ENCODE measurements at places on chromosomes 3 and 15. TPM values are rescaled to one million over a fixed set of nuclear protein-coding genes. Genes with fewer than 3 reads are reported as not detected.

Gene MYO5C
- total RNA-seq = 5.1 TPM

Gene SENP8
- total RNA-seq = 1.7 TPM

Gene HIGD2B
- total RNA-seq = not detected

Gene CCDC191
- total RNA-seq = 4.4 TPM

Gene TF
- total RNA-seq = under 0.01 TPM

Gene COL6A6
- total RNA-seq = 0.17 TPM

Gene FAM81A
- 1.2 TPM for total RNA-seq

Gene AADACL2
- 0.33 TPM for total RNA-seq

Gene STRIT1
- total RNA-seq = not detected

Gene GUCA1C
- not detected for total RNA-seq

Gene FETUB
- total RNA-seq = not detected

Gene LMCD1
- 43.2 TPM for total RNA-seq

GRCh38 chr15:69624155-69624520 lies 171.5 kb downstream of the RPLP1 start:
- DNase-seq = peak; percentile 53

GRCh38 chr3:126679318-126679751 lies 24.4 kb upstream of the TXNRD3 start:
- DNase-seq = peak; percentile 96

DNA sequence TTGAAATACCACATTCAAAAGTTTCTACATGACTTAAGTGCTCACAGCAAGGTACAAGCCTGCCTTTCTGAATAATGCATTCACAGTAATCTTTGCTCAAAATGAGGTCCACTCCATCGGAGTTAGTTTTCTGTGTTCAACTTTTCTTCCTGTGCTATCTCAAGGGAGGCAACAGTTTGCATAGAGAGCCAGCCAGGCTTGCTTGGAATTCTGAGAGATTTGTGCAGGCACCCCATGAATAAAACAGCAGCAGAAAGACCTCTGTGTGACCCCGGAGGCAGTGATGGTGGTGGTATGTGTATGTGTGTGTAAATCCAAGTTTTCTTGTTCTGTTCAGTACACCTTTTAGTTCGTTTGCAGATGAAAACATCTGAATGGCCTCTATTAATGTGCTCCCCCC lies 124.0 kb downstream of the ADAMTS9 start:
- peak; percentile 50 for DNase-seq

GRCh38 chr3:64290864-64291263 lies 65.6 kb upstream of the PRICKLE2 start:
- no peak for DNase-seq

DNA sequence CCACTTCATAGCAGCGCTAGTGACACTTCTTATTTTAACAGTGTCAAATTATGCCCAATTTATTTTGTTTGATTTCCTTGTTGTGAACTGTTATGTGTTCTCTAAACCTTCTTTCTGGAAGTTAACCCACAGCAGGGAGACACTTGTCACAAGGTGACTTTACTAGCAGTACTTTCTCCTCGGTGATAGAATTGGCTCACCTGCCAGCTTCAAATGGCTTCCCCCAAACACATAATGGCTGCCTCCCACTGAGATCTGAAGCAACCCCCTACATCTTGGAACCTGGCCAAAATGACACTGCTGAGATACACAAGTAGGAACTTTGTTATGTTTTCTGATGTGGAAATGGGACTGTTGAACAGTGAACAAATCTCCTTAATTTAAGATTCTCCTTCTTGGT lies 238.8 kb upstream of the DPH6 start:
- no peak for DNase-seq

DNA sequence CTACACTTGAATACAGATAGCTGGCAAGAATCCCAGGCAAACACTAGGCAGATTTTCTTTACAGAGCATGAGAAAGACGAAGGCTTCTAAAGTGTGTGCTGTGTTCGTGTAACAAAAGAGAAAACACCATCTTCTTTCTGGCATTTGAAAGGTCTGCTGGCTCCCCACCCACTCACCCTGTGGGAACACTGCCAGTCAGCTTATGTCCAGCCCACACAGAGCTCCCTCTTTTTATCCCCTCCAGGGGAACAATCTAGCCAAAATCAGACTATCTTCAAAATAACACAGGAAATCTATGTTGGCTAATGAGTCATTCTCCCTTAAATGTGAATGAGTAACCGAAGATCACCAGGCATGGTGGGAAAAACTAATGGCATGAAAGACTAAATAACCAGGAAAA lies 45.6 kb upstream of the PAQR5 start:
- no peak for DNase-seq

GRCh38 chr3:38743043-38743442 lies 73.0 kb downstream of the SCN10A start:
- no peak for DNase-seq

- no peak for DNase-seq
Observed at GRCh38 chr3:128107834-128108233, 15.8 kb downstream of the RUVBL1 start.

- no peak for DNase-seq
Observed at GRCh38 chr3:116141724-116142123, 303.6 kb downstream of the LSAMP start.

DNA sequence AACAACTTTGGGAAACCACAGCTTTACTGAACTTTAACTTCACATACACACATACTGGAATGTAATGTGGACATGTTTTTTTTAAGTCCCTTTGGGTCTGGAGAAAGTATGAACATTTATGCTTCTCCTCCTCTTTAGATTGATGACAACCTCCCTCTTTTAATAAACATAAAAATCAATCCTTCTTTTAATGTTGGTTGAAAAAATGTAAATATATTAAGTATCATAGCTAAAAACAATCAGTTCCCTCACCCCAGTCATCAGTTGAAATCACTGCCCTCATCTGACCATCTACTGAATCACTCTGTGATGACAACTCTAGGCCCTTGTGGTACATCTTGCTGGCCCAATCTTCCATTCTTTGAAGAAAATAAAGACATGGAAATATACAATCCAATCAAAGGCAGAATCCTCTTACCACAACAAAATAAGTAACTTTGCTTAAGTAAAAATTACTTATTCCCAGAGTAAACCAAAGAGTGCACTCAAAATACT lies 6.4 kb downstream of the AAGAB start:
- no peak for DNase-seq

- no peak for DNase-seq
Observed at GRCh38 chr3:146465693-146466465, 3.5 kb downstream of the PLSCR2 start.

DNA sequence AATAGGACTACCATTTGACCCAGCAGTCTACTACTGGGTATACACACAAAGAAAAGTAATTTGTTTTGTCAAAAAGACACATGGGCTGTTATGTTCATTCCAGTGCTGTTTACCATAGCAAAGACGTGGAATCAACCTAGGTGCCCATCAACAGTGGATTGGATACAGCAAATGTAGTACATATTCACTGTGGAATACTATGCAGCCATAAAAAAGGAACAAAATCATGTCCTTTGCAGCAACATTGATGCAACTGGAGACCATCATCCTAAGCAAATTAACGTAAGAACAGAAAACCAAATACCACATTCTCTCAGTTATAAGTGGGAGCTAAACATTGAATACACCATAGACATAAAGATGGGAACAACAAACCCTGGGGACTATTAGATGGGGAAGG lies 25.8 kb downstream of the BBX start:
- DNase-seq = no peak

DNA sequence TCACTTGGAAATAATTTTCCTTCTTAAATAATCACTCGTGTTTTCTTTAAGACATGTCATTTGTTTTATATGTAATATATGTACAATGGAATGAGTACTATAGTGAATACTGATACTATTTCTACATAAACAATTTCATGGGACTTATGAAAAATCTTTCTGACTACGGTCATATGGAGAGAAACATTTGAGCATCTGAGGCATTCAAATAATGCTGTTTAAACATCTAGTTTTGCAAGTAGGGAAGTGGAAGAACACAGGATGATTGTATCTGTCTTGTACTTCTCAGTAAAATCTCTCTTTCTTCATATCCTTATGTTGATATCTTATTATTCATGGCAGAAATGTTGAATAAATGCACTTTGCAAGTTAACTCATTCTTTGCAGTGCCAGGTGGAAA lies 599.5 kb upstream of the KCNMB2 start:
- no peak for DNase-seq

DNA sequence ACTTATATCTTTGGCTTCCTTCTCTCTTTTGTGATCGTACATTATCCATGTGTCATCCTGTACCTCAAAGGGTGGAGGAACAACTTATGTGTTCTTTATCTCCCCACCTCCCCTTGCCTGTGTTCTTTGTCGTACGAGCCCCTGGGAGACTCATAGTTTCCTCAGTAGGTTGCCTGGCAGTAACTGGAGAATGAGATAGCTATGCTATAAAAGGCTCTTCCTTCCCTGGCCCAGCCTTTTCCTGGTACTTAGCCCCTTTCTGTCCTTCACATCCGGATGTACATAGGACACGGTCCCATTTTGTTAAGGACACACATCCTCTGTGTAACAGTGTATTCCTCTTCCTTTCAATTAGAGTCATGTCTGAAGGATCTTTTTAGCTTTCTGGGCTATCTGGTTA lies 32.1 kb downstream of the PLCL2 start:
- no peak for DNase-seq

- no peak for DNase-seq
Observed at GRCh38 chr15:60941448-60941847, 287.7 kb downstream of the RORA start.

GRCh38 chr3:146177519-146177918 lies 16.5 kb upstream of the PLOD2 start:
- DNase-seq = no peak

- DNase-seq = no peak
Observed at GRCh38 chr3:50885070-50885850, 210.5 kb downstream of the DOCK3 start.

- no peak for DNase-seq
Observed at GRCh38 chr3:100032243-100032642, 82.1 kb downstream of the FILIP1L start.

- no peak for DNase-seq
Observed at GRCh38 chr3:16433701-16434151, 79.8 kb downstream of the RFTN1 start.

GRCh38 chr15:29698030-29698701 lies 124.1 kb downstream of the TJP1 start:
- DNase-seq = no peak

- no peak for DNase-seq
Observed at GRCh38 chr3:169131690-169132464, 531.6 kb downstream of the MECOM start.

DNA sequence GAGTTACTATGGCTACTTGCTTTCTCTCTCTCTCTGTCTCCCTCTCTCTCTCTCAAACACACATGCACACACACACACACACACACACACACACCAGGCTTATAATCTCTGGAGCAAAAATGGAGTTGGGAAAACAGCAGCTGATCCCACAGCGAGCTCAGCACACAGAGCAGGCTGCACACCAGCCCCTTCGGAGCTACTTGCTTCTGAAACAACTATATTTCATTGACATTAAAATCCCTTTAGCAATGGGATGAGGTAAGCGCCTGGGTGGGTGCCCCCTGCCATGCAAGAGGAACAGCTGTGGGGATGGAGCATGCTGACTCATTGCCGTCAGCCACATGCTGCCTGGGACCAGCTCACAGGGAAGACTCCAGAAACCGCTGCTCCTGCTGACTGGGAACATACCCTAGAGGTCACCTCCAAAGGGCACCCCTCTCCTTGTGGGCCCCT lies 45.7 kb downstream of the B3GNT5 start:
- DNase-seq = peak; percentile 93

- no peak for DNase-seq
Observed at GRCh38 chr3:107369791-107370190, 7.4 kb upstream of the CCDC54 start.

DNA sequence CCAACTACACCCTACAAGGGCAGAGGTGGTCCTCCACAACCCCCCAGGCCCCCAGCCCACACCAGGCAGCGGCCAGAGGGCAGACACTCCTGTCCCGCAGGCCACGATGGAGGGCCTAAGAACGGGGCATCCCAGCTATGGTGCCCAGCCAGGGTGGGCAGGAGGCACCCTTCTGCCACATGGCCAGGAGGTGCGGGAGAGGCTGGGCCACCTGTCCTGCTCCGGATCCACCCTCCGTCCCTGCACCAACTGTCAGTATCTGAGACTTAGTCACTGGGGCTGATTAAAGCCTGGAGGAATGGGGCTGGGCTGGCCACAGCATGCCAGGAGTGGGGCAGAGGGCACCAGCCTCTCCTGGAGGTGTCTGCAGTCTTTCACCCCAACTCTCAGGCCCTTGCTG lies 37.9 kb downstream of the TNK2 start:
- DNase-seq = no peak

GRCh38 chr3:63914312-63914711 lies 2.1 kb upstream of the SCAANT1 start:
- no peak for DNase-seq

GRCh38 chr3:12180218-12180617 lies 21.5 kb upstream of the TIMP4 start:
- DNase-seq = no peak

DNA sequence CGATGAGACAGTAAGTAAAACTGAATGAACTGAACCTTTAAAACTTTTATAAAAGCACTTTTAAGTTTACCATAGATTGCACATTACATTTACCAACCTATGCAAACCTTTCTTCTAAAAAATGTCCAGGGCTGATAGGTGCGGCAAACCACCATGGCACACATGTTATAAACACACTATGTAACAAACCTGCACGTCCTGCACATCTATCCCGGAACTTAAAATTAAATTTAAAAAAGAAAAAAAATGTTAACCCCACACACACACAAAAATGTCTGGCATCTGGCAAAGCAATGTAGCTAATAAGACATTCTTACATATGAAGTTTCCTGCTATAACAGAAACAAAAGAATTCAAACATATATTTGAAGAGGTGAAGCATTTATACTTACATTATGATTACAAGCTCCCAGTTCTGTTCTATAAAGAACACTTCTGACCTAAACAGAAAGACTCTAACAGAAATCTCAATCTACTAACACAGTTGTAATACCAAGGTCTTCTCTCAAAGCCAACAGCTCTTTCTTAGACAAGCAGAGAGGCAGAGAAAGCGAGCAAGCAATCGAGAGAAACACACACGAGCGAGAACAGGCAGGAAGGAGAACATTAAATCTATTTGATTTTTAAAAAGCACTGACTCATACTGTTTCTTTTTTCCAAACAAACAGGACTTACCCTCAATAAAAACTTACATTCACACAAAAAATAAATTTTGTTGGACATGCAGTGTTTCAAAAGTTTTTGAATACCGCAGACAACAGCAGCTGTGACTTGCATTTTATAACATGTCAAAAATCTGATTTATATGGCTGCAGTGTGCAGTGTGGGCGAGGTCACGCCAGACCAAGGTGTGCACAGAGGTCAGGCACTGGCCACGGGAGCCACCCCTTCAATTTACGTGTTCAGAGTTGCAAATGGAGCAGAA lies at the start of gene NRG4:
TSS of gene NRG4 (minus strand) at position 798 of the 925 bp plus-strand sequence. CDS start 1,194 bp downstream, outside the sequence.
- no peak for DNase-seq

- peak; percentile 98 for DNase-seq
Observed at GRCh38 chr15:96330450-96331143, at the start of gene NR2F2. Gene NR2F2, plus strand, starts transcription at chr15:96330700. Its CDS starts 1,406 bp downstream, at chr15:96332106.

DNA sequence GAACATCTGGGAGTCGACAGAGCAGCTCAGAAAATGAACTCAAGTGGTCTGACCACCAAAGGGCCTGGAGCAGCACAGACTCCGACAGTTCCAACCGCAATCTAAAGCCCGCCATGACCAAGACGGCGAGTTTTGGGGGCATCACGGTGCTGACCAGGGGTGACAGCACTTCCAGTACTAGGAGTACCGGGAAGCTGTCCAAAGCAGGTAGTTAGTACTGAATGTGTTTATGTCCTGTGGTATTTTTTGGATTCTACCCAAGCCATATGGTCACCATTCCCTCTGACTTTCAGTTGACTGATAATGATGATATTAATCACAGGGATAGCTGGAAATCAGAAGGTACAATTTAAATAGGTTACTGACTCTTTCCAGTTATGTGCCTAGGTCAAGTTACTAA lies 82.3 kb downstream of the ARPP21 start:
- DNase-seq = no peak
